ENCODE measurements at places on chromosomes 7 and 10. TPM values are rescaled to one million over a fixed set of nuclear protein-coding genes. Genes with fewer than 3 reads are reported as not detected.
A peak's percentile ranks its signal among the peaks of the same experiment; 100 is the strongest.

GRCh38 chr10:131427281-131427680 lies 115.8 kb upstream of the TCERG1L start:
- 0 out of 2 replicates have a peak, but pooled peaks cover 4% of the 10 kb centered on the region for H3K27me3 ChIP-seq
- no peaks in the 10 kb centered on the region for H3K36me3 ChIP-seq
- no peak for DNase-seq
- no peak overlapping the region for H3K4me3 ChIP-seq
- no peak overlapping the region for H3K27ac ChIP-seq

GRCh38 chr10:80122746-80123145 lies 9.8 kb upstream of the PLAC9 start:
- H3K27me3 ChIP-seq, result 0 out of 2 replicates have a peak, but pooled peaks cover 3% of the 10 kb centered on the region
- H3K4me1 ChIP-seq, result no peaks in the 10 kb centered on the region
- H3K36me3 ChIP-seq, result no peaks in the 10 kb centered on the region

DNA sequence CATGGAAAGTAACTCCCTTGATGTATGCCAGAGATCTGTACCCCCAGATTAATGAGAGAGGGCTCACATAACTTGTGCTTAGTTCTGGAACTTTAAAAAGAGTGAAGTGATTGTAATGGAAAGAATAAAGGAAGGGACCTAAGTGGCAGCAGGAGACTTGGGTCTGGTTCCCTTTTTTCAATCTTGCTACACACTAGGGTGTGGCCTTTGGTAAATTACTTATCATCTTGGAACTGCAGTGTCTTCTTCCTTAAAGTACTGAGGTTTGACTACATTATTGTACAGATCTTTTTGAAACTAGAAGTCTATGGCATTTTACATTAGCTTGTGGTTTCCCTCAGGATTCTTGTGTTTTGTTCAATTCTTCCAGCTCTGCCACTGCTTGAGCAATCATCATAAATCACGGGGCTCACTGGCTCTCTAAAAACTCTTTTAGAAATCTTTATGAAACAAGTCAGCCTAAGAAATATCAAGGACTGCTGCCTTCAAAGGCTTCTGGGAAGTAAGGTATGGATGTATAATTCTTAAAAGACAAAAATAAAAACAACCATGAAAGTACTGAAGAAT lies 22.5 kb upstream of the CHRM2 start:
- no peaks in the 10 kb centered on the region for H3K36me3 ChIP-seq
- DNase-seq, result no peak
- no peaks in the 10 kb centered on the region for H3K4me1 ChIP-seq

DNA sequence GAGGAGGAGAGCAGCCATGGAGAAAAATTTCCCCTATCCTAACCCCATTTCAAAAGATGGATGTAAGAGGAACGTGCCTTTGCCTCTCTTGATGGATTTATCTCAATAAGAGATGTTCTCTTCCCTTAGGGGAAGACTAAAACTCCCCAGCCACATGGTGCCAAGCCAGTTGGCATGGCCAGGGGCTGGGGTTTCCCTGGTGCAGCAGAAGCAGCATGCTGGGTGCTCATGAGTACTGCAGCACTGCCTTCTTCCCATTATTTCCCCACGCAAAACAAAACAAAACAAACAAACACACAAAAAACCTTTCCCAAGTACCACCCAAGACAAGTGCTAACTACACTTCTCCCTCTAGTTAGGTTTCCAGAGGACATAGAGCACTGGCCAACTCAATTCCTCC lies 97.2 kb downstream of the DOCK4 start:
- no peak overlapping the region for H3K27ac ChIP-seq
- no peak for DNase-seq

DNA sequence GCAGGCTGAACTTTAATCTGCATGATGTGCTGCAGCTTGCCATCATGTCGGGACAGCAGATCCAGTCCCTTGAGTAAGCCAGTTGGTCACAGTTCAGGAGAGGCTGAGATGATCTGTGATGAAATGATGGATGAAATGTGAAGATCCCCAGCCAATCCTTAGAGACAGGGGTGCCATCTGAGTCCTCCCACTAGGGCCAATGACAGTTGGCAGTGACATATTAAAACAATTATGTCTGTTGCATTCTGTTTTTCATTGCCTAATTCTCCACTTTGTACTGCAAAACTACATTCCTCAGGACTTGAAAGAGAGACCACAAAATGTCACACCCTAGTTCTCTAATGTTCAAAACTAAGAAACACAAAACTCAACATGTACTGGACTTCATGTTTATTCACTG lies 66.3 kb upstream of the CAV2 start:
- no peak overlapping the region for H3K4me3 ChIP-seq
- H3K27me3 ChIP-seq, result no peaks in the 10 kb centered on the region
- H3K36me3 ChIP-seq, result peaks cover 12% of the 10 kb centered on the region
- H3K4me1 ChIP-seq, result peaks cover 56% of the 10 kb centered on the region

- H3K4me1 ChIP-seq, result no peaks in the 10 kb centered on the region
- H3K4me3 ChIP-seq, result no peak overlapping the region
- no peaks in the 10 kb centered on the region for H3K36me3 ChIP-seq
- H3K27ac ChIP-seq, result no peak overlapping the region
- no peak for DNase-seq
Observed at GRCh38 chr7:14071045-14071444, 81.6 kb upstream of the ETV1 start.

DNA sequence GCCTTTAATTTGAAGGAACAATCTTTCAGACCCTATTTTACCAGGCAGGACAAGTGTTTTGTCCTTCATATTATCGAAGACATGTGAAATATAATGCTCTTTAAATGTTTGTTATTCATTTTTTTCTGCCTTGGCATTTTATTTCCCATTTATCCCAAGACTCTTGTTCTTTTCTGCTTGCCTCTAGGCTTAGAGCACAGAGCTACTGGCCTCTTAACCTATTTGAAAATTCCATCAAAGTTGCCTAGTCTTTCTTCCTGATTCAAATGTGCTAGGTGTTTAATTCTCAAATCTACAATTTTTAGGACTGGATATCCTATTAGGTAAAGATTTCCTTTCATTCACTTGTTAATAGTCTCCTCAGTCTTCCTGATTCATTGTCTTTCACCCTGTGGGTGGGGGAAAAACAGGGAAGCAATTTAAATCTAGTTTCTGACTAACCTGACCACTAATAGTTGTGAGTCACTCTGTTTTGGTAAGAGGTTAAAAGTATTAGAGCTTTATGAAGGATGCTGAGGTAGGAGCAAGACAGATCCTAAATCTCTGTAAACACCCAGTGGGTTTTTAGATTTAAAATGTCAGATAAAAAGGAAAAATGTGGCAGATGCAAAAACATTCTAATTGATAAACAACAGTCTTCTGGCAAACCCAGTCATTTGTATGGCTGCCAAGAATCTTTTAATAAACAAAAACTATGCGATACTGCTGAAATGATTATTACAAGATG lies 1.5 kb downstream of the LIPK start:
- DNase-seq, result peak; percentile 69
- no peaks in the 10 kb centered on the region for H3K27me3 ChIP-seq
- peaks cover 25% of the 10 kb centered on the region for H3K4me1 ChIP-seq
- no peak overlapping the region for H3K27ac ChIP-seq
- H3K36me3 ChIP-seq, result no peaks in the 10 kb centered on the region

GRCh38 chr10:11678074-11678793 lies 63.9 kb upstream of the ECHDC3 start:
- no peak overlapping the region for H3K27ac ChIP-seq
- H3K27me3 ChIP-seq, result no peaks in the 10 kb centered on the region
- no peaks in the 10 kb centered on the region for H3K36me3 ChIP-seq
- no peak overlapping the region for H3K4me3 ChIP-seq
- DNase-seq, result no peak
- H3K4me1 ChIP-seq, result peaks cover 5% of the 10 kb centered on the region

DNA sequence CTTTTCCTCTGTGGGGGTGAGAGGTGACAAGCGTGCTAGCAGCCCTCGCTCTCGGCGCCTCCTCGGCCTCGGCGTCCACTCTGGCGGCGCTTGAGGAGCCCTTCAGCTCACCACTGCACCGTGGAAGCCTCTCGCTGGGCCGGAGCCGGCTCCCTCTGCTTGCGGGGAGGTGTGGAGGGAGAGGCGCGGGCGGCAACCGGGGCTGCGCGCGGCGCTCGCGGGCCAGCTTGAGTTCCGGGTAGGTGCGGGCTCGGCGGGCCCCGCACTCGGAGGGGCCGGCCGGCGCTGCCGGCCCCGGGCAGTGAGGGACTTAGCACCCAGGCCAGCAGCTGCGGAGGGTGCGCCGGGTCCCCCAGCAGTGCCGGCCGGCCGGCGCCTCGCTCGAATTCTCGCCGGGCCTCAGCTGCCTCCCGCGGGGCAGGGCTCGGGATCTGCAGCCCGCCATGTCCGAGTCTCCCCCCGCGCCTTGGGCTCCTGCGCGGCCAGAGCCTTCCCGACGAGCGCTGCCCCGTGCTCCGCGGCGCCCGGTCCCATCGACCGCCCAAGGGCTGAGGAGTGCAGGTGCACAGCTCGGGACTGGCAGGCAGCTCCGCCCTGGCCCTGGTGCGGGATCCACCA lies 352.8 kb upstream of the PODXL start:
- no peak overlapping the region for H3K4me3 ChIP-seq
- peaks cover 23% of the 10 kb centered on the region for H3K27me3 ChIP-seq
- H3K27ac ChIP-seq, result no peak overlapping the region

- H3K4me1 ChIP-seq, result peaks cover 23% of the 10 kb centered on the region
- H3K36me3 ChIP-seq, result peaks cover 34% of the 10 kb centered on the region
- no peaks in the 10 kb centered on the region for H3K27me3 ChIP-seq
- H3K4me3 ChIP-seq, result no peak overlapping the region
- DNase-seq, result peak; percentile 29
Observed at GRCh38 chr10:12221323-12222298, 25.6 kb downstream of the CDC123 start.

GRCh38 chr10:69807122-69807521 lies 5.4 kb downstream of the COL13A1 start:
- peak; percentile 45 for DNase-seq
- H3K27me3 ChIP-seq, result no peaks in the 10 kb centered on the region
- peak overlapping the region; percentile 14 for H3K4me3 ChIP-seq
- H3K36me3 ChIP-seq, result no peaks in the 10 kb centered on the region
- H3K27ac ChIP-seq, result no peak overlapping the region

DNA sequence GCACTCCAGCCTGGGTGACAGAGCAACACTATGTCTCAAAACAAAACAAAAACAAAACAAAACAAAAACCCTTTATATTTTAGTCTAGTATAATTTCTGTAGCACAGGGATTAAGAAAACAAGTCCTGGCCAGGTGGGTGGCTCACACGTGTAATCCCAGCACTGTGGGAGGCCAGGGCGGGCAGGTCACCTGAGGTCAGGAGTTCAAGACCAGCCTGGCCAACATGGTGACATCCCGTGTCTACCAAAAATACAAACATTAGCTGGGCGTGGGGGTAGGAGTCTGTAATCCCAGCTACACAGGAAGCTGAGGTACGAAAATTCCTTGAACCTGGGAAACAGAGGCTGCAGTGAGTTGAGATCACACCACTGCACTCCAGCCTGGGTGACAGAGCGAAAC lies 23.2 kb upstream of the ASL start:
- H3K36me3 ChIP-seq, result no peaks in the 10 kb centered on the region
- H3K4me3 ChIP-seq, result no peak overlapping the region
- H3K27ac ChIP-seq, result no peak overlapping the region

DNA sequence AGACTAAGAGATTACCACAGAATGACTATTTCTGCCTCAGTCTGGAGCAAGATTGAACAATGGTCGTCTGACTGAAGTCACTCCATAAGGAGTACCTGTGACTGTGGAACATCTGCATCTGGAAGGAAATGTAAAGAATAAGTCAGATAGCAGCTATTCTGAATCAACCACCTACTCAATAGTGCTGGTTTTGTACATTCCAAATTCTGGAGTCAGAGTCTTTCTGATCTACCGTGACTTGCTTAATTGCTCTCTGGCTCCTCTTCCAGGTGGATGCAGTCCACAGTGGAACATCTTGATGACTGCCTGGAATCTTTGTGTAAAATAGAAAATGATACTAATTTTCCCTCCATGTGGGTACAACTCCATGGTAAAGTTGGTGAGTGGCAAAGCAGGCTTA lies 156.3 kb upstream of the SEMA3C start:
- H3K27me3 ChIP-seq, result no peaks in the 10 kb centered on the region
- peak; percentile 31 for DNase-seq
- H3K36me3 ChIP-seq, result no peaks in the 10 kb centered on the region
- H3K4me1 ChIP-seq, result peaks cover 30% of the 10 kb centered on the region
- no peak overlapping the region for H3K4me3 ChIP-seq

DNA sequence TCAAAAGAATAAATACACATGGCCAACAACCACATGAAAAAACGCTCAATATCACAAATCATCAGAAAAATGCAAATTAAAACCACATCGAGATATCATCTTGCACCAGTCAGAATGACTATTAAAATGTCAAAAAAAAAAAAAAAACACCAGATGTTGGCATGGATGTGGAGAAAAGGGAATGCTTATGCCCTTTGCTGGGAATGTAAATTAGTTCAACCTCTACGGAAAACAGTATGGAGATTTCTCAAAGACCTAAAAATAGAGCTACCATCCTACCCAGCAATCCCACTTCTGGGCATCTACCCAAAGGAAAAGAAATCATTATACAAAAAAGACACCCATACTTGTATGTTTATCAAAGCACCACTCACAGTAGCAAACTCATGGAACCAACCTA lies 45.0 kb upstream of the DIP2C start:
- H3K27me3 ChIP-seq, result peaks cover 40% of the 10 kb centered on the region
- no peaks in the 10 kb centered on the region for H3K4me1 ChIP-seq
- DNase-seq, result no peak

GRCh38 chr7:143434660-143435059 lies 8.6 kb upstream of the TAS2R60 start:
- H3K27ac ChIP-seq, result no peak overlapping the region
- H3K27me3 ChIP-seq, result no peaks in the 10 kb centered on the region
- no peak overlapping the region for H3K4me3 ChIP-seq
- no peaks in the 10 kb centered on the region for H3K36me3 ChIP-seq
- DNase-seq, result no peak

- peaks cover 18% of the 10 kb centered on the region for H3K4me1 ChIP-seq
- peak; percentile 40 for DNase-seq
- no peak overlapping the region for H3K4me3 ChIP-seq
- peak overlapping the region; percentile 36 for H3K27ac ChIP-seq
- no peaks in the 10 kb centered on the region for H3K27me3 ChIP-seq
- no peaks in the 10 kb centered on the region for H3K36me3 ChIP-seq
Observed at GRCh38 chr7:34338961-34339526, 319.0 kb upstream of the NPSR1 start.

- H3K4me3 ChIP-seq, result no peak overlapping the region
- H3K36me3 ChIP-seq, result no peaks in the 10 kb centered on the region
- H3K27me3 ChIP-seq, result no peaks in the 10 kb centered on the region
- peaks cover 27% of the 10 kb centered on the region for H3K4me1 ChIP-seq
Observed at GRCh38 chr7:98797150-98797549, 72.7 kb downstream of the TMEM130 start.

GRCh38 chr10:11610166-11610825 lies 1.2 kb downstream of the USP6NL start:
- peak overlapping the region; percentile 81 for H3K27ac ChIP-seq
- no peak for DNase-seq

VIPR2 gene
- 0.10 TPM for total RNA-seq

PHYH gene
- total RNA-seq, result 15.3 TPM

C7orf33 gene
- not detected for total RNA-seq

ZEB1 gene
- 3.4 TPM for total RNA-seq

CNOT4 gene
- total RNA-seq, result 16.6 TPM

FAM237B gene
- total RNA-seq, result not detected

RET gene
- total RNA-seq, result 5.9 TPM

PSD gene
- 9.7 TPM for total RNA-seq

NPC1L1 gene
- total RNA-seq, result 0.15 TPM
